ENCODE measurements at places on chromosomes 2 and 18.

GRCh38 chr2:145813481-145813880, 1293.6 kb upstream of the ZEB2 start:
- no peak for DNase-seq

- no peak for DNase-seq
Observed at GRCh38 chr2:28822036-28822435, 11.4 kb downstream of the SPDYA start.

DNA sequence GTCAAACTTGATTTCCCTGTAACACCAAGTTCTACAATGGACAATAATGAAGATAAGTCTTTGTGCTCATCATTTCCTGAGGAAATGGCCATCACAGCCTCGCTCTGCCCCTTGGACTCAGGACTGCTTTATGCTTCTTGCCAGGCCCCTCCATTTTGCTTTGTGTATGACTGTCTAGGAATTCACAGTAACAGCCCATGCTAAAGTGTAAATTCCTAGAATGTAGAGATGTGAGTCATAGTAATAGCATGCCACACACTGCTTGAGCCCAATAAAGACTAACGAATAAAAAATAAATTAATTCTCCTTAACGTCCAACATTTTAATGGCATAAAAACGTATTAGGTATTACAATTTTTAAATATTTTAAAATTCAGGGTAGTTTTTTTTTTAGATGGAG, 226.5 kb downstream of the PID1 start:
- no peak for DNase-seq

DNA sequence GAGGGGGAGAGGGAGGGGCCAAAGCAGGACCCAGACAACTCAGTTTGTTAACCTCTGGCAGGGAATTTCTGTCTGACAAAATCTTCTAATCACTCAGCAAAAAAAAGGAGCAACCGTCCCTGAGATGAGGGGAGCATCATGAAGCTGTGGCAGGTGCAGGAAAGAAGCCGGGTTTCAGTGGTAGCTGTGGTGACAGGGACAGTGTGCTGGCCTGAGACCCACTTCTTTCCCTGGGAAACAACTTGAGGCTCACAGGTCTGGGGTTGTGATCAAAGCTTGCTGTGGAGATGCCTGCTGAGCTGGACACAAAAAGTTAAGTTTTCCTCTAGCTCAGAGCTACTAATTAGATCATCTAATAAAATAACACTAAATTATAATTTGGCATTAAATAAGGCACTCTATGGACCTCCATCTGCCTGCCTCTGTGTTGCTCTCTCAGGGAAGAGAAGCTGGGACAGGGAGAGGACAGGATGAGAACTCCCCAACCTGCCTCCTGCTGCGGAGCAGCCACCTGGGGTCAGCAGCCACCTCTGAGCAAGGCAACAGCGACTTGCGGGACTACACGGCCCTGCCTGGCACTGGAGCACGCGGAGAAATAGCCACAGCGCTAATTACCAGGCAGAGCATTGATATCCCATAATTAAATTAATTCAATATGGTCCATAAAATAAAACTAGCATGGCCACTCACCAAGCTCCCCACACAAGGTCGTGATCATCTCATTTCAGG, 104.6 kb upstream of the TEX51 start:
- DNase-seq, result no peak

DNA sequence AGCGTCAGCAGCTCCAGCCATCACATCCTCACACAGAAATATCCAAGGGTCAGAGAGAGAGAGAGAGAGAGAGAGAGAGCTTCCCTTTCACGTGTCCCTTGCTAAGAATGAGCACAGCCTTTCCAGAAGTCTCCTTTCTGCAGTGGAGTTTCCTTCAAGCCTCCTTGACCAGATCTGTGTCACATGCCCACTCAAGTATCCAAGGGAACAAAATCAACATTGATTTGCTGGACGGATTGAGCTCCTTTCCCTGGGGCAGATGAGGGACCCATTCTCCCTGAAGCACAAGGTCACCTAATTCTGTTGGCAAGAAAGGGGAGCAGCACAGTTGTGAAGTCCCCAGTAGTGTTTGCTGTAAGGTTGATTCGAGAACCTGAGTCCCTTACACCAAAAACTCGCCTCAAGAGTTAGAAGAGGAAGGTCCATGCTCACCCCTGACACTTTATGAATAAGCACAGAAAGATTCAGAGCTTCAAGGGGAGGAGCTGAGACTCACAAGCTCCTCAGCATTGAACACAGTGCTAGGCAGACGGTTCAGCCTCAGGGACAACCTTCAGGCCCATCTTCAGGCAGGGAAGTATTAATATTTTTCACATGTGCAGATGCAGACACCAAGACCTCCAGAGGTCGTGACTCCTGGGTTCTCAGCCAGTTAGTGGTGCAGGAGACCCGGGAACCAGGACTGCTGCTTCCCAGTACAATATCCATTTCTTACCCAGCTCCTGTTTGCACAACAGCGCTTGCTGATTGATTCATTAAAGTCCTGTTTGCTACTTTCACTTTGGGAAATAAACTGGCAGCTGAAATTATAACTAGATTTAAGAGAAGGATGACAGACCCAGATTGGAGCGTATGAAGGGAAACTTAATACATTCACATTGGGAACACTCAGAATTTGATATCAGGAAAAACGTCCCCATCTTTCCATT, 38.2 kb upstream of the MARCO start:
- no peak for DNase-seq

GRCh38 chr2:199830531-199830930, 20.5 kb downstream of the FTCDNL1 start:
- DNase-seq, result no peak

DNA sequence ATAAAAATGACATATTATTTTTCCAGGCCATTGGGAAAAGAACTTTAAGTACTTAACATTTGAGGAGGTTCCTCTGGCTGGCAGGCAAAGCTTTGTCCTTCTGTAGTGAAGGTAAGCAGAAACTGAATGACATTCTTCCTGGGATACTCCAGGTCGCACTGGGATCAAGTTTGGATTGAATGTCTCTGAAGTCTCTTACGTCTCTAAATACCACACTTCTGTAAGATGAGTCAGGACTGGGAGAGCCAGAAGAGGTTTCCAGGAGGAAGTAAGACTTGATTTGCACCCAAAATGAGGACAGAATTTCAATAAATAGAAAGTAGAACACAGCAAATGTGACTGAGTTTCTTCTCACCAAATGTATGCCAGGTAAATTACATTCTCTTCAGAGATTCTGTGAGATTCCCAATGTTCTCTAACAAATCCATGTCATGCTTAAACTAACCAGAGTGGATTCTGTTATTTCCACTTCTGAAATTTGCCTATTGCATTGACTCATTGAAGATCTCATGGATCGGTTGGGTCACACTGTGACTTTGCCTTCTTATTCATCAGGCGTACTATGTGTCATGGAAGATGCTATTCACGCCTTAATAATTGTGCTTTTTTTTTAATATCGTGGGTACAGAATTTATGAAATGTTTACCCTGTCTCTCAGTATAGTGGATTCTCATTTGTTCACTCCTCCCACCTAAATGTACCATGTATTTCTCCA, 25.5 kb upstream of the VIT start:
- no peak for DNase-seq

DNA sequence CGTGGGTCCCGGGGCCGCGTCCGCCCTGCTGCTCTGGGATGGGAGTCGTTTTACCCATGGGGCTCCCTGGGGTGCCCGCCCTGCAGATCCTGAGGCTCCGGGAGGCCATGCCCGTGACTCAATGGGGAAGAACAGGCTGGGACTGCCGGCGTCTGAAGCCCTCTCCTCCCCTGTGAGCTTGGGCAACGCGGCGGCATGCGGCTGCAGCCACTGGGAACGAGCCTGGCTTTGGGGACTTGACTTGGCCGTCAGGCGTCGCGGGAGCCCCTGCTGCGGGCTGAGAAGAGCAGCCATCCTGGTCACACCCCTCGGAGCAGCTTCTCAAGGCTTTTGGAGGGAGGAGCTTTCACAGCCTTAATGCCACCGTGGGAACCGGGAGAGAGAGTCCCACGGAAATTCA, 126.9 kb upstream of the CTDP1 start:
- no peak for DNase-seq

DNA sequence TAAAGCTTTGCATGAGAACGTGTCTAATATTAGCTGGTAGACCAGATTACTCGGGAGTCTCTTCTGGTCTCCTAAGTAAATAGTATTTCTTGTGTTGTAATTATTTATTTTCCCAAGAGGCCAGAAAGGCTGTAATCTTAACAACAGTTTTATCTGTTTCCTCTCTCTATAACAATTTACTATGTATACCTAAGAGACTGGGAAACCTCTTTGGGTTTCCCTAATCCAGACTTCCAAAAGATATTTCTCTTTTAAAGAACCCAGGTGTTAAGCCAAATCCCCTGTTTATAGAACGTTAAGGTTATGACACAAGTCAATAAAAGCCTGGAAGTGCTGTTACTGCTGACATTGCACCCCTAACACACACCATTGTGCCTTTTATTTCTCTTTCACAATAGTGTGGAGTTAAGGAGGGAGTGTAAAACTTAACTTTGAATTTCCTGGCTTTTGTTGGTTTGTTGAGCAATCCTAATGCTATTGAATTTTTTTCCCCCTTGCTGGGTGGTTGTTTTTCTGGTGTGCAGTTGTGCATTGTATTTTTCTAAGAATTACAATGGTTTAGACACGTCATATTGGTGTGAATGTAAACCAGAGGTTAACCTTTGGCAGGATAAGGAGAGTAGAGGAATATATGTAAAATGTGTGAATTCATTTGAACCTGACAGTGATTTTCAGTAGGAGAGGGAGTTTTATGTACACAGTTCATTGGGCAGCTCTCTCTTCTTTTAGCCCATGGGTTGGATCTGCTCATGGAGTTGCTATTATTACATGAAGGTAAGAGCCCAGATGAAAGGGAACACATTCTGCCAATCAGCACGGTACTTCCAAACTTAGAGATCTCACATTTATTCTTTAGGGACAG, 192.8 kb downstream of the MTX2 start:
- no peak for DNase-seq

- no peak for DNase-seq
Observed at GRCh38 chr2:105691947-105692390, 52.7 kb upstream of the NCK2 start.

- peak; percentile 99 for DNase-seq
Observed at GRCh38 chr18:3297025-3297984, 35.4 kb downstream of the MYL12B start.

GRCh38 chr18:47898696-47899095, 31.8 kb downstream of the SMAD2 start:
- no peak for DNase-seq

DNA sequence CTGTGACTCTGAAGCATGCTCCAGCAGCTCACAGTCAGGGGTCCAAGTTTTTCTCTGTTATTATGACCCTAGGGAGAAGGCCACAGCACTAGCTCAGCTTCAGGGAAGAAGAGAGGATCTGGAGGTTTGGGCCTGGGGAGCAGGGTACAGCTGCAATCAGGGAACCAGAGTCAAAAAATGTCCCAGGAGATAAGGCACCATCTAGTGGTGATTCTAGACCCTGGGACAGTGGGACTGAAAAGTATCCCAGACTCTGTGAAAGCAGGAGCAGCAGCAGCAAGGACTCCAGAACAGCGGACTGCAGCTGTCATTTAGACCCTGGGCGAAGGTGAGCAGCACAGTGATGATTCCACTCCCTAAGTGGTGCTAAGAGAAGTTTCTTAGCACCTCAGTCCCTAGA, 278.4 kb upstream of the DDX18 start:
- peak; percentile 54 for DNase-seq

GRCh38 chr18:76656925-76657827, 162.1 kb upstream of the ZNF516 start:
- peak; percentile 15 for DNase-seq

DNA sequence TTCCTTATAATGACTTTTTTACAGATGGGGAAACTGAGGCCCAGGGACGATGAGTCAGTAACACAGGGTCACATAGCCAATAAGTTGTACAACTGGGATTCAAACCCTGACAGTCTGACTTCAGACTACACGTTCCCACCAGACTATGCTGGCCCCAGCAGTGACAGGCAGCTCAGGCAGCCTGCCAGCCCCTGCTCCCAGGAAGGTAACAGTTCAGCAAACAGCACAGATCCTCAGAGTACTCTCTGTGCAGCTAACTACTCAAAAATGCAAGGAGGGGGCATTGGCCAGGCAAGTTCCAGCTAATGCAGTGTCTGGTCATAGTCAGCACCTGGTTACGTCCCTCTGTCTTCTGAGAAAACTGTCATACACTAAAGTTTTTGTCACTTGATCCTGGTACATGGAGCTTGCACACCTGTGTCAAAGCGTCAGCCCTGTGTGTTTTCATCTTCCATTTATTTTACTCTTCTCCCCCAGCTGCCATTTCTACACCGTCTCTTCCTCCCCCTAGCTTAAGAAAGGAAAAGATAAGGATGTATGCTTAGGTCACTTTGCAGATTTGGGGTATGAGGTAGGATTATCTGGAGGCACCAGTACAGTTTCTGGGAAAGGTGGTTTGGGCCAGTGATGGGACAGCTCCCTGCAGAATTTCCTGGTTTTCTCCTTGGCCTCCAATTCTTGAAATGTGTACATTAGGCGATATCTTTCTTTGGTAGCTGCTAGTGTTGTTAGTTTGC, 4.5 kb downstream of the SMARCAL1 start:
- DNase-seq, result no peak

- DNase-seq, result peak; percentile 73
Observed at GRCh38 chr2:170369894-170370293, 191.9 kb downstream of the MYO3B start.

- no peak for DNase-seq
Observed at GRCh38 chr2:67613227-67613626, 216.1 kb downstream of the ETAA1 start.

DNA sequence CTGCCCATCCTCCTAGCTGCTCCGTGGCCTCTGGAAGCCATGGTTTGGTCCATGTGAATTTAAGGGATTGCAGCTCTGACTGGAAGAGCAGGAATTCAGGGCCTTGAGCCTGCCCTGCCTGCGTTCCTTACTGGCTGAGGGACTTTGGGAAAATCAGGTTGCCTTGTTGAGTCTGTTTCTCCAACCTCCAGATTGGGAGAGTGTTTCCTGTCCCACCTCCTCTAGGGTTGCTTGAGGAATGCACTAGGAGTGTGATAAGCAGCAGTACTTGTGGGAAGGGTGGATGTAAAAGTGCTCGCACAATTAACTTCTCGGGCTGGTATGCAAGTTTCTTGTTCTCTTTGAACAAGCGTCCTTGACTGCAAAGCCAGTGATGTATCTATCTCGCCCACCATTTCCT, 84.4 kb upstream of the YWHAQ start:
- DNase-seq, result no peak

- no peak for DNase-seq
Observed at GRCh38 chr18:67519592-67519991, 3.1 kb upstream of the DSEL start.

DNA sequence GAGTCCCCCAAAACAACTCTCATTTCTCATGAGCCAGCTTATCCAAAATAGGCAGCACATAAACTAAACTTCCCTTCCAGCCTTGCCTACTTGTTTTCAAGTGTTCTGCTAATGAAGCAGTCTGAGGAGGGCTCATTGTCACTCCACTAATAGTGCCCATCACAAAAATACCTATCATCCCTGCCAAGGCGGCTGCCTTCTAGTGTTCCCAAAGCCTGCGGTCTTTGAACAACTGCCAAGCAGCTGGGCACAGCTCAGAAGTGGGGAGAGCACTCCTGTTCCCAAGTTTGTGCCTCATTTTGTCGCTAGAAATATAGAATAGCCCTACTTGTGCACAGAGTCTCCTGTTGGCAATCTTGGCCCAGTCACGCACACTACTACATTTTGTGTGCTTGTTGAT, 50.3 kb downstream of the DTNA start:
- no peak for DNase-seq

- DNase-seq, result no peak
Observed at GRCh38 chr18:36833120-36833519, 4.2 kb downstream of the KIAA1328 start.
